ENCODE measurements at places on chromosomes 5 and 9.

GRCh38 chr5:33657804-33658440 is 217.2 kb downstream of the TARS1 start:
- peak; percentile 49 for DNase-seq

- DNase-seq: no peak
Observed at GRCh38 chr5:502325-503079, 21.7 kb downstream of the SLC9A3 start.

DNA sequence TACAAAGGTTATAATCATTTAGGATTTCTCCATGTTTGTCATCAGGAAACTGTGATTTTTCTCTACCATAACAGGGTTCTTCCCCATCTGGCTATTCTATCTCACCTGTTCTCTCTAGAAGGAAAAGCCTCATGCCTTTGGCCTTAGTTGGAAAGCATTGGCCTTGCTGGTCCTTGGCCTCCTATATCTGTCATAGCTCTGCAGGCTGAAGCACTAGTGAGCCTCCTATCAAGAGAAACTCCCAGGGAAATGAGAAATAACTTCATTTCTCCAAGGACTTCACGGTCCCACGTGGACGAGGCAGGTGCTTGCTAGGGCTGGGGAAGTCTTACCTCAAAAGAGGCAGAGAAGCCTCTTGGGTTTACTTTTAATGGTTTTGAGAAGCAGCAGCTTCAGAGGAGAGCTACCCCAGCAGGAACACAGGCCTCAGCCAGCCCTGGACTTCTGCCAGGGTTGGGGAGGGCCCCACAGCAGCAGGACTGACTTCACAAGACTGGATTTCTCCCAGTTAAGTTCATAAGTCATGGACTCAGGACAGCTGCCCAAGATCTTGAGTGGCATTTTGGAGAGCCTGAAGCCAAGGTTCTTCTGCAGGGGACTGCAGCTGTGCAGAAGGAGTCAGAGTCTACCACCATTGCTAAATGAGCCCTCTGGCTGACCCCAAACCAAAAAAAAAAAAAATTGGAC is 15.8 kb upstream of the PSAT1 start:
- peak; percentile 99 for DNase-seq

DNA sequence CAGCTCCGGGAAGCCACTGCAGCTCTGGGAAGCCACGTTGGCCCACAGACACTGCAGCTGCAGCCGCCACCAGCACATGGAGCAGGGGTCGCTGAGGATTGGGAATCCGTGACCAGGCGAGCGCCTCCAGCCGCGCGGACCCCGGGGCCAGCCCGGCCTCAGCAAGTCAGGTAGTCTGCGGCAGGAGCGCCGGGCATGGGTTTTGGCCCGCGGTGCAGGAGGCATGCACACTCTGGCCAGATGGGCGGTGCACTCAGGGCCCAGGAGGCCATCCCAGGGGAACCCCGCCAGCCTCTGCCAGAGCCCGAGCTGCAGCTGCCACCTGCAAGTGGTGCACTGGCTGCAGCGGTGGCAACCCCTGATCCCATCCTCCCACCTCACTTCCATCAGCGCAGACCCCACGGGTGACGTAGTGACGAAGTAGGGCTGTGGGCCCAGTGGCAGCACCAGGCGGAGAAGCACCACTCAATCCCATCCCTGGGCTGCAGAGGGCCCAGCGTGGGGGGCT is 368.3 kb upstream of the SPATA31A5 start:
- DNase-seq: no peak

GRCh38 chr5:61916621-61917620 is 389.1 kb upstream of the KIF2A start:
- DNase-seq: peak; percentile 96

DNA sequence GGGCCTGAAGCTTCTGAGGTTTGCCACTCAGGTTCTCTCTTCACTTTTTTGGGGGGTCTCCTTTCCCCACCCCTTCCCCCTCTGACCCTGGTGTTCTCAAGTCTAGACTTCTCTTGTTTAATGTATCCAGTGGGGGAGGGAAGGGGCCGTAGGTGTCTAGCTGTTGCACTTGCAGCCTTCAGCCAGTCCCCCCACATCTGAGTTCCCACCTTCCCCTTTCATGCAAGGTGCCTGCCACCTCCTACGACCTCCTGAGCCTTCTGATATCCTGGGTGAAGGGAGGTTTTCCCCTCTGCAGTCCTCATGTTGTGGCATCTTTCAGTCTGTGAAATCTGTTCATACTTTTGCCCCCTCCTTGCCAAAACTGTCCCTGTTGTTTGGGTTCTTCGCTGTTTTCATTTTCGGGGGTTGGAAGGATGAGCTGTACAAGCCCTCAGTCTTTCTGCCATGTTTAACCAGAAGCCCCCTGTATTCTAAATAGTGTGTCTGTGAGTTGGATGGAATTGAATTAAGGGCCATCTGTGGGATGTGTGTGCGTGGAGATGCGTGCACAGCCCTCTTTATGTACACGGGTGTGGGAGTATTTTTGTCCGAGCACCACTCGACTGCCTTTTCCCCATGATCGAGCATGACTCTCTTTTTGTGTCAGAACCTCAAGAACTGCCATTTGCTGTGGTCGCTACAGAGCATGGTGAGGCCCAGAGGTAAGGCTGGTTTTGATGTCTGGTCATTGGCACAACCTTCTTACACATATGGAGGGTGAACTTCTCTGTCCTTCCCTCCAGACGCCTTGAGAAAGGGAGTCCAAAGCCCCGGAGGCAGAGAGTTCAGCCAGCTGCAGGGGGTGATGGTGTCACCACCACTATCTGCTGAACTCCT is 23.6 kb downstream of the PRRC2B start:
- DNase-seq: no peak

- DNase-seq: peak; percentile 94
Observed at GRCh38 chr5:157384971-157385709, 74.9 kb upstream of the NIPAL4 start.

DNA sequence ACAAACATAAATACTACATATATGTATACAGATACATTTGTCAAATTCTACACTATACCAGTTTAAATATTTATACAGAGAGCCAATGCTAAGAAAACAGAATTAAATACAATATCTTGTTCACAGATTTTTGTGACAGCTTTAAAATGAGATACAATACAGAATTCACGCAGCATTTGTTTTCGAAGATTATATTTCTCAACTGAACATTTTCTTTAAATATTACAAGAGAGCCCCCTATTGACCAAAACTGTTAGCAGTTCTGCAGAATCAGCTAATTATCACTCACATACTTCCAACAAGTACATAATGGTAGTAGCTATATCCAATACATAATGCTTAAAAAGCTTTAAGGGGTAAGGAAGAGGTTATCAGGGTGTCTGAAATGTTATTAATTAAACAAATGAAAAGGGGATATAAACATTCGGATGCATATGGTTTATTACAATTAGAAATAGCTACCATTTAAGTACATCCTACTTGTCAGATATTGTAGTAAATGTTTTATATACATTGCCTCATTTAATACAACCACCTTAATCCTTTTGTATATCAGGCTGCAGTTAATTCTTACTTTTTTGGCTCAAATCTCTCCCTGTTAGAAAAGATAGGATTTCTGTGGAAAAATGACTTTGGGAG is 31.7 kb downstream of the ZDHHC21 start:
- peak; percentile 60 for DNase-seq

DNA sequence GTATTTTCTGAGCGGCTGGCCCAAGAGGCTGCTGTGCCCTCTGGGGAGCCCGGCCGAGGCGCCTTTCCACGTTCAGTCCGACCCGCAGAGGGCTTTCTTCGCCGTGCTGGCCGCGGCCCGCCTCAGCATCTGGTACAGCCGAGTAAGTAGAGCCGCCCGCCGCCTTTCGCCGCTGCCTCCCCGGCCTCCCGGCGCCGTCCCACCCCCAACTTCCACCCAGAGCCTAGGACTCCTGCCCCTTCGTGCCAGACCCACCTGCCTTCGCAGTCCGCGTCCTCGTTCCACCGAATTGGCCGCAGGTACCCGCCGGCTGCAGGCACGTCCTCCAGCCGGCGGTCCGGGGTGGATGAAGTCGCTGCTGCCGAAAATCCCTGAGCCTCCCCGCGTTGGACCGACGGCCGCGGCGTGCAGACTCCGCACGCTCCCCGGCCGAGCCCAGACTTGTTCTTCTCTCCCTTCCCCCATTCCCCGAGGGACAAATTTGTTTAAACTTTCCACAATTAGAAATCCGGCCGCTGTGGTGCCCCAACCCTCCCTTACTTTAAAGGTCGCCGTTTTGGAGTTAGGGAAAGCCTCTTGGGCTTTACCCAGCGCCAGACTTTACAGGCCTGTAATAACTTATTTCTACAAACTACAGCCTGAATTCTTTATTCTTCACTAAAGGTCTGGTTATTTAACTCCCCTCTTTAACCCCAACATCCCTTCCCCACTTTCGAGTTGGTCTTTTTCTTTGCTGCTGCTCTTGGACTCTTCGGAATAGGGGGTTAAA is 589 bp downstream of the RIC1 start:
- DNase-seq: peak; percentile 25

GRCh38 chr9:111036429-111036789 is 1.9 kb downstream of the LPAR1 start:
- peak; percentile 75 for DNase-seq

DNA sequence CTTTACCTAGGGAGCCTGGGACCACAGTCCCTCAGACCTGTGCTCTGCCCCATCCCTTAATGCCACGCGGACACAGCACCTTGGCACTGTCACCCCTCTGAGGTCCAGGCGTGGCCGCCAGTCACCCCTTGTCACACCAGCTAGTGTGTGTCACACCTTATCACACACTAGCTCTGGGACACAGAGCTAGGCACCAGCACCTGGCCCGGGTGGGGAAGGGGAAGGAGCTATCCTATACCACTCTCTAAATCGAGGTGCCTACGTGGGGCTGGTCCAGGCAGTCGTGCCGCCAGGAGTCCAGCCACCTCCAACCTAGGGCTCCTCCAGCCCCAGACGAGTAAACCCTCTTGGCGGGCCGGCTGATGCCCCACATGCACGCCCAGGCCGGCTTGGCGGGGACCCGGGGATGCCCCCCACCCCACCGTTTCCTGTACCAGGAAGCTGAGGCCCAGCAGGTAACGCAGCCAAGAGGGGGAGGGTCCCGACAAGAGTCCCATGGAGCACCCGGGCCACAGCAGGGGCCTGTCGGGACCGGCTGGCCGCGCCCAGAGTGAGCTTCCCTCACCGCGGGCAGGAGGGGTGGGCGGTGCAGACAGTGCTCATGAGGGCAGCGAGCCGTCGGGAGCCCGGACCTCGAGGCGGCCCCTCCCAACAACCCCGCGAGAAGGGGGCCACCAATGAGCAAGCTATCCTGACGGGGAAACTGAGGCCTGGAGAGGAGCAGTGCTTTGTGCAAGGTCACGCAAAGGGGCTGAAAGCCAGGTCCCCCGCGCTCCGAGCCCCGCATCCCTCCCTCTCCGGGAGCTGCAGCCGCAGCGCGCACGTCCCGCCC is 550 bp downstream of the CORO2A start:
- DNase-seq: no peak

- no peak for DNase-seq
Observed at GRCh38 chr5:139669662-139670368, 21.7 kb downstream of the CXXC5 start.

- peak; percentile 92 for DNase-seq
Observed at GRCh38 chr9:684054-684890, 157.2 kb upstream of the DMRT1 start.

DNA sequence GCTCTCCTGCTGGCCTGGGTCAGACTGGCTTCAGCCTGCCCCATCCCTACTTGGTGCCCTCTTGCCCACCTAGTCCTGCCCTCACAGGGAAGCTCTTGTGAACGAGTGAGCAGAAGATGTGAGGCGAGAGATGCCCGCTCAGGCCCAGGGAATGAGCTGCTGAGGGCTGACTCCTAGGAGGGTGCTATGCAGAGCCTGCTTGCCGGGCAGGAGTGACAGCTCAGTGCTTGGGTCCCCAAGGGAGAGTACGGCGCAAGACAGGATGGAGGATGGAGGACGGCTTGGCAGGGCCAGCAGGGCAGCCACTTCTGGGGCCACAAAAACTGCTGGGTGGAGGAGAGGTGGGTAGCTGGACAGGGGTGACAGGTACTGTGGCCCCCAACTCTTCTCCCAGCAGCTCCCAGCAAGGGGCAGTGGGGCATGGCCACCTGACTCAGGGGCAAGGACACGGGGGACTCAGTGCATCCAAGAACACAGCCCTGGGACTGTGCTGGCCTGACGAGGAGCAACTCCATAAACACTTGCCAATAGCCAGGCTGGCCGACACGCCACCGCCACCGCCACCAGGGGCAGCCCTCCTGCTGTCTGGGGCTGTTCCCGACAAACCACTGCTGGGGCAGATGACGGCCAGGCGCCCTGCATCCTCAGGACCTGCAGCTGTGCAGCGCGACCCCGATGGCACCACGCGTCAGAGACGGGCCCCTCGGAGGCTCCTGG is 55.6 kb upstream of the UBAC1 start:
- DNase-seq: no peak

- no peak for DNase-seq
Observed at GRCh38 chr9:79667120-79667519, 95.4 kb downstream of the TLE4 start.

- no peak for DNase-seq
Observed at GRCh38 chr5:173300389-173301047, 27.7 kb downstream of the STC2 start.

DNA sequence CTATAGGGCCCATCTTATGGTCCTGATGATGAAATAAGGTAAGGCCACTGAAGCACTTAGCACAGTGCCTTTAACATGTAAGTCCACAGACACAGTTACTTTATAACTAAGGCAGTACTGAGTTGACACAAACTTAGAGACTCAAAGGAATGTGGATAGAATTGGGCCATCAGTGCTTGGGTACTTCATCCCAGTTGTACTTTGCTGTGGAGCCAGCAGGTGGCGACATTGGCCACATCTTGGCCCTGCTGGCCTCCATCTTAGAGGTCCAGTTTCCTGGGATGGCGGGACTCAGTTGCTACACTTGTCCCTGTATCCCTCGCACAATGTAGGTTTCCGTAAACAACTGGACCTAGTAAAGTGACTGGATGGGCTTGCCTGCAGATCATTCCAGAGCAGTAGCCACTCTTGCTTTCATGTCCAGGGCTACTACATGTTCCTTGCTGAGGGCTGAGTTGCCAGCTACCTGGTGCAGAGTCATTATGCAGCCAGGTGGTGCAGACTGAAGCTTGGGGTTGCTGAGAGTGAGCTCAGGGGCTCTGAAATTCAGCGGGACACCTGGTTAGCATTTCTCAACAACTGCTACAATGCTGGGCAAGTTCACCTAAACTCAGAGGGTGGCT is 10.6 kb downstream of the MTAP start:
- DNase-seq: peak; percentile 77

DNA sequence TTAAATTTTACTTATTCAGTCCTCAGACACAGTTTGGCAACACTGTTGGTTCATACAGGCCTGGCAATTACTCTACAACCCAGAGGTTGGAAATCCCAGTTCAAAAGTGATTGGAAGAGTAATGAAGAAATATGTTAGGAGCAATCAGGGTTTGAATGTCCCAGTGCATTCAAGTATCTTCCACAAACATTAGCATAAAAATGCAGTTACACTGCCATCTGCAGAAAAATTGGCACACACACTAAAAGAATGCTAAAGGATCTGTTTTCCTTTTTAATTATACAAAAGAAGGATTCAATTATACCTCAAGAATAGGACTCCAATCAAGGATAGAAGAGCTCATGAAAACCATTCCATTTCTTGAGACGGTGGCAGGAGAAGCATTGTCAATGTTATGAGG is 130.2 kb downstream of the DNAH5 start:
- peak; percentile 6 for DNase-seq
